ENCODE measurements at places on chromosomes 2 and 18.
A peak's percentile ranks its signal among the peaks of the same experiment; 100 is the strongest.

GRCh38 chr2:239602290-239603282 is 201.8 kb upstream of the HDAC4 start:
- no peak for DNase-seq

- peak; percentile 92 for DNase-seq
Observed at GRCh38 chr18:23784832-23785245, 95.6 kb downstream of the LAMA3 start.

DNA sequence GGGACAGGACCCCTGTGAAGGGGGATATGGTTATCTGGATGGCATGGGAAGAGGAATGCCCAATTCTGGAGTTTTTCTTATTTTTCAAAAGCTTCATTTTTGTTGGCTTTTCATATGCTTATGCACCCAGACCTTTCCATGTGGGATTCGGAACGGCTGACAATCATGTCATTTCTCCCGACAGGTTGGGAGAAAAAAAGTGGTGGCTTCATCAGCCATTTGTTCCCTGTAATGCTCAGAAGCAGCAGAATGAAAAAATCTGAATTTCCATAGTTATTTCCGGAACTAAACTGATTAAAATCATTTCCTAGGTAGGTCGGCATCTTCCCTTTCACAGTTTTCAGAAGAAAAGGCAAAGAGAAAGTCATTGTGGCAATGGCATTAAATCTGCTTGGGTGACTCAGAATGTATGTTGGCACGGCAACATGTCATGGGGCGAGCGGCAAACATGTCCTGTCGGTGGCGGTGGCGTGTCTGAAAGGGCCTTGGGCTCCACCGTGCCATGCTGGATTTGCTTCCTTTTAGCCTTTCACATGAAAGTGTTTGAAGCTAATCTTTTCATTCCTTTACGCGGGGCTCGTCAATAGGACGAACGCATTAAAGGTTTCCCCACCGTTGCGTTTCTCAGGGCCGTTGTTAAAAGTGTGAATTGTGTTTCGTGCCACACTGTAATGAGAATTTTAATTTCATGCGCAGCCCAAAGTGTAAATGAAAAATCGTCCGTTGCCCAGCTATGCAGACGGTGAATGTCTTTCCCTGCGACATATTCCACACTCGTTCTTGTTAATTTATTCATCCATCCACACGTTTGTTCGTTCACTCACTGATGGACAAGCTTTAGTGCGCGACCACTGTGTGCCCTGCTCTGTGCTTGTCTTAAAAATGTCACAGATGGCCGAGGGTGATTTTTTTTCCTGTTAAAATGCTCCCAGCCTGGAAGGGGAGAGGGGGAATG is 18.5 kb downstream of the ACKR3 start:
- no peak for DNase-seq

- no peak for DNase-seq
Observed at GRCh38 chr2:45340318-45340717, 270.7 kb downstream of the SRBD1 start.

DNA sequence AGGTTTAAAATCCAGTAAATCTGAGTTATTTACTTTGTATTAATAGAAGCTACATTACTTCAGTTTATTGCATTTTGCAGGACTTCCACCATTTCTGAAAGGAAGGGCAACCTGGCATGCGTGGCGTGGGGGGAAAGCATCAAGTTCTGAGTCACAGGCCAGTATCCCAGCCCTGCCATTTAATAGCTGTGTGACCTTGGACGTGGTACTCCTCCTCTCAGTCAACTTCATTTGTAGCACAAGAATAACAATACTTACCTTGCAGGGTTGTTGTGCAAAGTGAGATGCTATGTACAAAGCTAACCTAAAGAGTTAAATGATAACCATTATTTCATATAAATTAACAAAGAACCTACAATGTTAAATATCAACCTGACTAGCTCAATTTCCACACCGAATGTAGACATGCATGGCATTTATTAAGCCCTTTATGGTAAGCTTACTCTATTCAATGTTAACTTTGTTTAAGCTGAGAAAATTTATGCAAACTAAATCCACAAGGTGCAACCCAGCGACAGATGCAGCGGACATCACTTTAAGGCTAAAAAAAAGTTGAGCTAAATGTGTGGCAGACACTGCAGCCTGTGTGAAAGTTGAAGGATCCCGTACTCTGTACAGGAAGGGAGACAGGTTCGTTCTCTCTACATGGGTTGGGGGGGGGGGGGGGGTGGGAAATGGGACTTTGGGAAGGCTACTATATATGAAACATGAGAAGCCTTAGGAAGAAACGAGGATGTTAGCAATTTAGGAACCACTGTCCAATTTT is 17.2 kb upstream of the STPG4 start:
- DNase-seq, result peak; percentile 31

DNA sequence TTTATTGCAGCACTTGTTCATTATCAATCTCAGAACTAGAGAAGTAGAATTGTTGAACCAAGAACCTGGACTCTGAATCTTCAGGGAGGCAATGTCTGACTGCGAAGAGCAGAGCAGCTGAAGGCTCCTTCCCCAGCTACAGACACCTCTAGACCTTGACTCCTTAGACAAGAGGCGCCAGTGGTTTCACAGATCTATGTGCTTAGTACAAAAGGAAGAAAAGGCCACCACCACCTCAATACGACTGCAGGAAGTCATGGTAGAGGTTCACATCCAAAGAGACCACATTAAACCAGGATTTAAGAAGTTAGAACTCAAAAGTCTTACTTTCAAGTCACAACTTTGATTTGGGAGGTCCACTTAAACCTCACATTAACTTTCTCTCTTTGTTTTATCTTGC is 158.1 kb upstream of the VRK2 start:
- DNase-seq, result no peak

DNA sequence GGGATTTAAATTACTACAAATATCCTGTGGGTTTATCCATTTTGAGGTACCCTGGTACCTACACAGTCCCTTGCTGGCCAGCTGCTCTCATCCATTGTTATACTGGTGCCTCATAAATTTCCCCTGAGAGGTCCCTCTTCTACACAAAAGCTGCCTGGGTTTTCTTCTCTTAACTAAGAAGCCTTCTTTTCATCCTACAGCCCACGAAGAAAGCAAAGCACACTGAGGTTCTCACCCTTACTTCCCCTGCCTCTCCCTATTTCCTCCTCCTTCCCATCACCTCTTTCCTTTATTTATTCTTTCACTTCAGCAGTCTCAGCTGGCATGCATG is 154.9 kb downstream of the CSRNP3 start:
- no peak for DNase-seq

DNA sequence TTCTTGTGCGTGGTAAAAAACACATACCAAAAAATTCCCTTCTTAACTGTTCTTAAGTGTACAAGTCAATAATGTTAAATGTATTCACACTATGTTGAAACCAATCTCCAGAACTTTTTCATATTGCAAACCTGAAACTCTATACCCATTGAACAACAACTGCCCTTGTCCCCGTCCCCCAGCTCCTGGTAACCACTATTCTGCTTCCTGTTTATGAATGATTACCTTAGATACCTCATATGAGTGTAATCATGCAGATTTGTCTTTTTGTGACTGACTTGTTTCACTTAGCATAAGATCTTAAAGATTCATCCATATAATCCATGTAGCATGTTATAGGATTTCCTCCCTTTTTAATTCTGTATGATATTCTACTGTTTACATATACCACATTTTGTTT is 59.9 kb downstream of the NAT8 start:
- DNase-seq, result no peak

DNA sequence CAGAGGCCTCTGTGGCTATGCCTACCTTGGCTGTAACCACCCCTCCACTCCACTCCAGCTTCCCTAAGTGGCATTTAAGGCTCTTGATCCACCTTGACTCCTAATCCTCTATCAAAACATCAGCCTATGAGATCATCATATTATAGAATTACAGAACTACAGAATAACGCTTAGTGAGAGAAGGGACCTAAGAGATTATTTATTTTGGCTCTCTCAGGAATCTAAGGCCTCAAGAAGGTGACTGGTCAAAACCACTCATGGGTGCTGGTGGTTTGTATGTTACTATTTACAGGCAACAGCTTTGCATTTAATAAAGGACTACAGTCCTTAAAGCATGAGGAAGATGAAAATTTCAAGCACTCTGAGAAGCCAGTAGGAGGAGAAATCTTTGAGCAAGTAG is 118.8 kb downstream of the FSHR start:
- no peak for DNase-seq

Measured in endothelial cell of umbilical vein (primary cell).